ENCODE measurements at places on chromosomes 3 and 15.

DNA sequence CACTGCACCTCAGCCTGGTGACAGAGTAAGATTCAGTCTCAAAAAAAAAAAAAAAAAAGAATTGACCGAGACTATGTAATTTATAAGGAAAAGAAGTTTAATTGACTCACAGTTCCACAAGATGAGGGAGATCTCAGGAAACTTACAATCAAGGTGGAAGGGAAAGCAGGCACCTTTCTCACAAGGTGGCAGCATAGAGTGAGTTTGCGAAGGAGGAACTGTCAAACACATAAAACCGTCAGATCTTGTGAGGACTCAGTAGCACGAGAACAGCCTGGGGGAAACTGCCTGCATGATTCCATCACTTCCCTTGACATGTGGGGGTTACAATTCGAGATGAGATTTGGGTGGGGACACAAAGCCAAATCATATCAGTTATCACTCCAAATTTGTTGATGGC, 380.9 kb downstream of the EDEM1 start:
- DNase-seq, result no peak

DNA sequence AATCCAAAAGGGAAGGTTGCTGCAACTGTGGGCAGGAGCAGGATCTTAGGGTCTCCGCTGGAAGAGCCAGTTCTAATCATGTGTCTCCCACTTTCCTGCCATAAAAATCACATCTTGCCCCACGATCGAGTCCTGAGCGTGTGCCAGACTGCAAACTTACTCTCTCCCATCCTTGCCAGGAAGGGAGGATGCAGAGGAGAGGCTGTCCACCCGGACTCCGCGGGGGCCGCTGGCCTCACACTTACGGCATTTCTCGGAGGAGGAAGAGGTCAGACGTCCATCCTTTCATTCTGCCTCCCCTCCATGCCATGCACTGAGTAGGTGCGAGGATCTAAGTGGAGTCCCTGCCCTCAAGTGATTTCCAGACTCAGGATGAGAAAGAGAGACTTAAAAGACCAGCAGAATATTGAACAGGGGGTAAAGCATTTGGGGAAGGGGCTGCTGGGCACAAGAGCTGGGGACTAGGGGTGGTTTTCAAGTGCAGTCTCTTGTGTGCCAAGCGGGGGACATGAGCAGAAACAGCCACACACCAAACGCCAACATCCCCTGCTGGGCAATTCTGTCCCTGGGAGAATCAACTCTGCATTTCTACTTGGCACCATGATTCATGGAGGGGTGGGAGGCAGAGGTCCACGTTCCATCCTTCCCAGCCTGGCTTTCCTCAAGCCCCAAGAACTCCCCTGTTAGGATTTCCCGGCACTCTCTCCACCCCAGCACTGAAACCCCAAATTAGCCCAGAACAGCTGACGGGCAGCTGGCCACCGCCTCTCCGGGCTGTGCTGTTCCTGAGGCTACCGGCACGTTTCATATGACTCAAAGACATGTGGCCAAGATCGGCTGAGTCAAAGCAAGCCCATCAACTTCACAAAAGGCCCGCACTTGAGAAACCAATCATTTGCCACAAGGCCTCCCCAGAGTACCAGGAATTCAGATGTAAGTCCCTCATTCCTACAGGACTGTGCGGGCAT, 11.6 kb downstream of the OXTR start:
- DNase-seq, result no peak

DNA sequence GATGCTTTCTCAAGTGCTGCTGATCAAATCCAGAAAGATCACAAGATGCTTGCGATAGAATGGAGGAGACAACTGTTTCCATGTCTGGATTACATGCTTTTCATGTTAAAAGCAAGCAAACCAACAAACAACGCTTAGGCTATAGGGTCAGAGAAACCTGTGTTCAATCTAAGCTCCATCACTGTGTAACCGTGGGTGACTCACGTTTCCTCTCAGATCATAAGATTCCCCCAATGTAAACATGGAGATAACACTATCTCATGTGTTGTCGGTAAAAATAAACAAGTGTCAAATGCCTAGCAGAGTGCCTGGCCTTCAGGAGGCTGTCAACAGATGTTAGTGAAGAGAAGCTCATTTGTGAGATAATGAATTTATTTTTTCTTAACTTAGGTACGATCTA, 907.8 kb downstream of the NTRK3 start:
- no peak for DNase-seq

- no peak for DNase-seq
These were observed 64.1 kb downstream of the CFAP44 start for GRCh38 chr3:113377158-113377557.

DNA sequence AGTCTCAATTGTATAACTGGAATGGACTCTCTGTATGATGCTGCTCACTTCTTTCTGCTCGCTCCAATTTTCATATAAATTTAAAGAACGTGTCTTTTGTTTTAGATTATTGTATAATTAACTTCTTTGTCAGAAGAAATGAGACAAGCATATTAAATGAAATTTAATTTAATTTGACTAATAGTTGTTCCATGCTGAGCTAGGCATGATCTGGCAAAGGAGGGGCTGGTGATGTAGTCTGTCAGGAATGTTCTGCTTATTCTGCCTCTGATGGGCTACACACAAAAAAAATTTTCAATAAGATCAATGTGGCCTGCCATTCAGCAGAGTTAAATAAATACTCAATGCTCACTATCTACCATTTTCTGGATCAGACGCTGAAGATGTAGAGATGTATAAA, 208.4 kb upstream of the CD96 start:
- DNase-seq, result no peak

DNA sequence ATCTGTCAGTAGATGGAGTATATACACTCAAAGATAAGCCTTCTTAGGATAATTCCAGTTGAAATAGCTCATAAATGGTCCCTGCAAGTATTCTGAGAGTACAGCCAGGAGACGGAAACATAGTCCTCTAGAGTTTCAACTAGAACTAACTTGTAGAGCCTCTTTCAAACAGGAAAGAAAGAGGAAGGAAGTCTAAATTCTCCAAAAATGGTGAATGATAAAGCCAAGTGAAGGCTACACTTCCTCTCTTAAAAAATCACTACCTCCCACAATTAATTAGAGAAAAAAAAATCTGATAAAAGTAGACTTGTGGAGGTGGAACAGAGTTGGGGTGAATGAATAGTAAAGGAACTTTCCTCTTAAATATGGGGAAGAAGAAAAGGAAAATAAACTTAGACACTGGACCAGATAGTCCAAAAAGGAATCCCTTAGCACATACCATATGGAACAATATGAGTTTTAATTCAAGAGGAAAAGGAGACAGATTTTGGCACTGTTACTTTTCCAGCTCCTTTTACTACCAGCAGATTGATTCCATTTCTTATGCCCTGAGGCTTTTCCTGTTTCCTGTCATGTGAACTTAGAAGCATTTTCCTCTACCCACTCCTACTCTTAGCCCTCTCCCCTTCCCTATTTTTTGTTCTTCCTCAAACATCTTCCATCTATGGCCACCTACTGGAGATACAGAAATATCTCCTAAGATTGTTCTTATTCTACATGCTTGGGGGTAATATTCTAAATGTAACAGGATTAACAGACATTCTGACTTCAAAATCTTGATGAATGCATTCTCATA, 207.6 kb downstream of the CHST2 start:
- no peak for DNase-seq

All from naive B cell (primary cell).